ENCODE measurements at places on chromosomes 1 and 21.

- DNase-seq, result peak; percentile 65
Measured at GRCh38 chr1:109397581-109398342, at the start of gene SORT1. SORT1 (minus strand) TSS chr1:109397918; CDS start chr1:109397892, 26 bp downstream.

DNA sequence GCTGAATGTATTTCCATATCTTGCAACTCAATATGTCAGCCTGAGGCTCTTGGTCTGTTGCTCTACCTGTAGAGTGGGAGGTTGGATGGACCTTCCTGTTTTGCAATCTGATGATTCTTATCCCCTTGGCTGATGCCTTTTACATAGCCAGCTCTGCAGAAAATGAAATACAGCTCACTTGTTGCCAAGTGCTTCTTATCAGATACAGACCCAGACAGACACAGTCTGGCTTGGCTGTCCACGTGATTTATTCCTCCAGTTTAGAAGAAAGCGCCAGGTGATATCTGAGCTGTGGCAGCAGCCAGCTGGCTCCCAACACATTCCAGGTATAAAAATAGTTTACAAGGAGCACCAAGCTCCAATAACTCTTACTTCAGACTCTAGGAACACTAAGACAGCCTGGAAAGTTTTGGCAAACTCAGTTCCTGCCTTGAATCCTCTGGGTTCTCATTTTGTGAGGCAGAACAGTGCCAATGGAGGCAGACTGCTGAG is 479.2 kb upstream of the USP24 start:
- DNase-seq, result no peak

GRCh38 chr1:42177541-42177981 is 13.0 kb upstream of the GUCA2A start:
- DNase-seq, result no peak

DNA sequence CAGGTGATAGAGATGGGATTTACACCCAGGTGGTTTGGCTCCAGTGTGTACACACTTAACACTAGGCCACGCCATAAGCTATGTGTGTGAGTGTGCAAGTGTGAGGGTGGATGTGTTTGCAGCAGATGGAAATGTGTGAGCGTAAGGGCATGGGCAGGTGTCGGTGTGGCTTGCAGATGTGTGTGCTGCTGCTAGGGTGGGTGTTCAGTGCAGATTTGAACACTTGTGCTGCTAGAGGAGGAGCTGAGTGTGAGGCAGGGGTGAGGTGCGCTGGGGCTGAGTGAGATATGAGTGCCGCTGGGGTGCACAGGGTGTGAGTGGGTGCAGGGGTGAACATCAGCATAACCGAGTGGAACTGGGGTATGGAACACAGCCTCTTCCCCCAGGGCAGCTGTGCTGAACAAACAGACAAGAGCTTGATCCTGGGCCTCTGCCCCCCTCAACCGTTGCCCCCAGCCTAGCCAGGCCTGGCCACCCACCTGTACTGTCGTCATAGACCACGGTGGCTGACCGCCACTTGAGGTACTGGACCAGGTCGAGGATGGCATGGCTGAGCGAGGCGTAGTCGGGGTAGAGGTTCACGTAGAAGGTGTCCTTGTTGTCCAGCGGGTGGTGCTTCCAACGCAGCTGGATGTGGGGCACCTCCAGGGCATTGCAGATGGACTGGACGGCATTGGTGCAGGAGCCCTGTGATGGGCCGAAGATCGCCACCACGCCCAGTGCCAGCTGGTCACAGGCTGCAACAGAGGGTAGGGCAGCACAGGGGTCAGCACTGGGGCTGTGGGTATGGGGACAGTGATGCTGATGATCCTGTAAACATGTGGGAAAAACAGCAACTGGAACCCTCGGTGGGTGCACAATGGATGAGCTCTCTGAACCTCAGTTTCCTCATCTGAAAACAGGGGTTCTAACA is 153.9 kb downstream of the GRIK3 start:
- no peak for DNase-seq

DNA sequence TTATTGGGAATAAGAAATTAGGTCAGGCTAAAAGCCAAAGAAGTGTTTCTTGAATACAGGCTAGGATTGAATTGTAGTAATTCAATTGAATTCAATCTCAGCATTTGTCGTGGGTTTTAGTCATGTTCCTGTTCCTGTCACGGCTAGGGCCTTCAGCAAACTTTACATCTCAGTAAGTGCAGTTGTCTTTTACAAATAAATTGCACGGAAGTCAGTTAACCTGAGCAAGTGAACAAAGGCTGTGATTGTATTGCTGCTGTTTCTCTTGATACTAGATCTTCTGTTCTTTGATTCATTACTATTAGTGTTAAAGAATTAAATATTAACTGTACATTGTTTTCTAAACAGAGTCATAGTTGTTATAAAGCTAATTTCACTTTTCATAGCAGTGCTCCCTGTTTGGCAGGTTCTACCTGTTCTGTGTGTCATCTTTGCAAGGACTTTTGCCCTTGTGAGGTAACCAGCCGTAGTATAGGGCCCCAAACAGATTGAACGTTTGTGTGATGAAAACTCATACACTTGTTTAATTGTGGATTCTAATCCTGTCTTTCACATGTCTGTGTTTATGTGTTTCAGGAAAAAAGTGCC is 164.4 kb downstream of the EDEM3 start:
- DNase-seq, result no peak

DNA sequence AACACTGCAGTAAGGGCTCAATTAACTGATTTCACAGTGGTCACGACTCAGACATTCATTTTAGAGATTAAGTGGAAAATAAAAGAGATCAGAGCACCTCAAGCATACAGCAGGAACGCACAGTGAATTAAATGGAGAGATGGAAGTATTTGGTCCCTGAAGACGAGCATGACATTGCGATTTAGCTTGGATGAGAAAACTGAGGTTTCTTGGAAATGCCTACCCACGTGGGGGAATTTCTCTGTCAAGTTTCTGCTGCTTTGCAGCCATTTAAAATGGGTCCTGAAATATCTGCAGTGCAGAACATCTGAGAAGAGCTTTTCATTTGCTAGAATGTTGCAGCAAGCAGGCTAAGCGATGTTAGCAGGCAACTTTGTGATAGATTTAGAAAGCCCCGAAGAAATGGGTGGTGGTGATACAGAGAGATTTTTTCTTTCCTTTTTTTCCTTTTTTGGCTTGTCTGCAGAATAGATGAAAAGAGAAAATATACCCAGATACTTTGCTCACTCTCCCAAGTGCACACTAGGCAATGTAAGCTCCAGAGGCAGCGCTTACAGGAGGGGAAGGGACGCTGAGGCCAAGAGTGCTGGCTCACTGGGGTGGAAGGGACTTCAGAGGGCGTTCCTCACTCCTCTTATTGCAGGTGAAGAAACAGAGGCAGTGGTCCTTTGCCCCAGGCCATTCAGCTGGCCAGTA is 258.0 kb downstream of the KCNJ6 start:
- no peak for DNase-seq

- DNase-seq, result peak; percentile 49
Measured at GRCh38 chr21:34072145-34073031, 990 bp upstream of the MRPS6 start.

- DNase-seq, result no peak
Measured at GRCh38 chr21:46181436-46181835, 2.8 kb downstream of the SPATC1L start.

DNA sequence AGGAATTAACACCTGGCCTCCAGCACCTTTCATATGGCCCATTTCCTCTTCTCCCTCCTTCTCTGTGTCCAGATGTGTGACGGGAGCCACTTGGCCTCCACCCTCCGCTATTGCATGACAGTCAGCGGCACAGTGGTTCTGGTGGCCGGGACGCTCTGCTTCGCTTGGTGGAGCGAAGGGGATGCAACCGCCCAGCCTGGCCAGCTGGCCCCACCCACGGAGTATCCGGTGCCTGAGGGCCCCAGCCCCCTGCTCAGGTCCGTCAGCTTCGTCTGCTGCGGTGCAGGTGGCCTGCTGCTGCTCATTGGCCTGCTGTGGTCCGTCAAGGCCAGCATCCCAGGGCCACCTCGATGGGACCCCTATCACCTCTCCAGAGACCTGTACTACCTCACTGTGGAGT is 5.6 kb downstream of the TMEM61 start:
- DNase-seq, result no peak

DNA sequence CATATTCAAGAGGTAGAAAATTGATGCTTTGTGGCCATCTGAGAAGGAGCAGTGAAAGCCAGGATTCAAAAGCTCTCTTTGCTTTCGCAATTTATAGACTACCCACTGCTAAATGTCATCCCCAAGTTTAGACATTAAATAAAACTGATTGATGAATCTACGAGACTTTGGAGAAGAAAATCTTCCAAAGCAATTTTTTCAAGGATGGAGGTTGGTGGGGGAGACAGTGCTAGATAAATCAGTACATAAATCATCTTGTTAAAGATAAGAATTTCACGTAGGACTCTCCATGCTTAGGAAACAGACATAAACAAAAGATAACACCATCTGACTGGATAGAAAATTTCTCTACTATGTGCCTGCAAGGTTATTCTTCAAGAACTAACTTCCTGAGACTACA is 147.6 kb upstream of the TIAM1 start:
- DNase-seq, result no peak
